Activated naive CD4-positive, alpha-beta T cell (primary cell): ENCODE measurements at places on chromosomes 2 and 18.

GRCh38 chr18:78771496-78772359, 207.9 kb upstream of the SALL3 start:
- DNase-seq, result no peak

DNA sequence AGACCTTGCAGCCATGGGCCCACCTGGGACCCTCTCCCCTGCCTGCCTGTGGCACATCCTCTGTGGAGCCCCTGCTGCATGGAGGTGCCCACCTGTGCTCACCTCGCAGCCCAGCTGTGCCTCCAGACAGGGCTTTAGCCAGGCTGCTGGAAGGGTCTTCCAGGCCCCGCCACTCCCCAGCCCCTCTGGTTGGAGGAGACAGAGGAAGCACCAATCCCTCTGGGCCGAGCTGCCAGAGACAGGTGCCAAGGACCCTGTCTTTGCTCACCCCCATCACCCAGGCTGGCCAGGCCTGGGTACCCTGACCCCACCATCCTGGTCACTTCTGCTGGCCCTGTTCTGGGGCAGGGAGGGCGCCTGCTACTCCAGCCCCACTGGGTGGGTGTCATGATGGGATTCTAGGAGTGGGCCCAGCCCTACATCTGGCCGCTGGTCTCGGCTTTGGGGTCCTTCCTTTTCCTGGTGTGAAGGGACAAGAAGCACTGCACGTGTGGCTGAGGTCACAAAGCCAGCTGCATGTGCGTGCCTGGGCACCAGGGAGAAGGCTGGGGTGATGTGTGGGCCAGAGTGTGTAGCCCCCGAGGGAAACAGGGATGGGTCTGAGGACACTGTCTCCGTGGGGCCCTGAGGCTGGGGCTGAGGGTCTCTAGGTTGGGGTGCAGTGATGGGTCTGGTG, 9.3 kb upstream of the NEU4 start:
- DNase-seq, result no peak

DNA sequence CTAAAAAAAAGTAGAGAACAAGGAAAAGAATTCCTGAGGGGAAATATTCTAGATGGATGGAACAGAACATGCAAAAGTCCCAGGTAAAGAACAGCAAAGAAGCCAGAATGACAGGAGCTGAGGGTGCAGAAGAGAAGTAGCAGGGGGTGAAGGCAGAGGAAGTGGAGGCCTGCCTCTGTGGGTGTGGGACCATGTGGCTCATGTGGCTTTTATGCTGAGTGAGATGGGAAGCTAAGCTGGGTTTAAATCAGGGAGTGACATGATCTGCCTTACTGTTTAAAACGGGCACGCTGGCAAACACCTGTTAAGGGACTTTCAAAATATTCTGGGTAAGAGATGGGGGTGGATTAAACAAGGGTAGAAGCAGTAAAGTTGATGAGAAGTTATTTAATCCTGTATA, 40.0 kb downstream of the GKN2 start:
- no peak for DNase-seq

- no peak for DNase-seq
Measured at GRCh38 chr2:200950378-200950777, 13.1 kb downstream of the ORC2 start.

GRCh38 chr18:24553571-24554285, 93.3 kb downstream of the HRH4 start:
- no peak for DNase-seq

GRCh38 chr18:77250501-77250925, 865 bp downstream of the GALR1 start:
- no peak for DNase-seq

DNA sequence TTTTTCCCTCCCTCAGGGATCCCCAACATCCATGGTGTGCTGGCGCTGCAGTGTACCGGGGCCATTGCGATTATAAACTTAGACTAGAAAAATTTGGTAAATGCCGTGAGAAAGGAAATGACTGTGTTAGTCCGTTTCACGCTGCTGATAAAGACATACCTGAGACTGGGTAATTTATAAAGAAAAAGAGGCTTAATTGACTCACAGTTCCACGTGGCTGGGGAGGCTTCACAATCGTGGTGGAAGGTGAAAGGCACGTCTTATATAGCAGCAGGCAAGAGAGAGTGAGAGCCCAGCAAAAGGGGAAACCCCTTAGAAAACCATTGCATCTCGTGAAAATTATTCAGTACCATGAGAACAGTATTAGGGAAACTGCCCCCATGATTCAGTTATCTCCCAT, 44.3 kb downstream of the NTSR2 start:
- no peak for DNase-seq

- no peak for DNase-seq
Measured at GRCh38 chr2:145050134-145050533, 530.2 kb upstream of the ZEB2 start.
